LNCaP clone FGC (cell line): ENCODE measurements at places on chromosomes 2 and 18.

GRCh38 chr2:177763531-177764265 is 308.9 kb downstream of the PDE11A start:
- DNase-seq = no peak

GRCh38 chr2:134198006-134198634 is 55.8 kb upstream of the MGAT5 start:
- DNase-seq = no peak

- DNase-seq = no peak
Observed at GRCh38 chr2:43221124-43221762, 5.2 kb downstream of the ZFP36L2 start.

DNA sequence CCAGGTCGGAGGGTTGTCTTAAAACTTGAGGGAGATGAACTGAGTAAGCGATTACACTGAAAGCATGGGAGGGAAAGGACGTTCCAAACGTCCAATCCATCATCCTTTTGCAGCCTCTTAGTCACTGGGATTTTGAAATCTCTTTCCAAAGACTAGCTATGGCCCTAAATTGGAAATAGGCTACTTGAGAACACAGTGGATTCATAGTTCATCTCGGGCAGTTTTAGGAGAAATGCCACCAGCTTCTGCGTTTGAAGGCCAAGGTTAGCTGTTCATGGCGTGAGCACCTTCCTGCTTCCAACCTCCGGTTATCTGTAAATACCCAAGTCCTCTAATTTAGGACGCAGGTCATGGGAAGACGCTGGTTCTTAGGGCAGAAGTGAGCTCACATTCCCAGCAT is 821 bp upstream of the EML6 start:
- no peak for DNase-seq

- no peak for DNase-seq
Observed at GRCh38 chr2:159209341-159210306, 76.9 kb downstream of the WDSUB1 start.

- no peak for DNase-seq
Observed at GRCh38 chr2:211846036-211846400, 692.6 kb downstream of the ERBB4 start.

DNA sequence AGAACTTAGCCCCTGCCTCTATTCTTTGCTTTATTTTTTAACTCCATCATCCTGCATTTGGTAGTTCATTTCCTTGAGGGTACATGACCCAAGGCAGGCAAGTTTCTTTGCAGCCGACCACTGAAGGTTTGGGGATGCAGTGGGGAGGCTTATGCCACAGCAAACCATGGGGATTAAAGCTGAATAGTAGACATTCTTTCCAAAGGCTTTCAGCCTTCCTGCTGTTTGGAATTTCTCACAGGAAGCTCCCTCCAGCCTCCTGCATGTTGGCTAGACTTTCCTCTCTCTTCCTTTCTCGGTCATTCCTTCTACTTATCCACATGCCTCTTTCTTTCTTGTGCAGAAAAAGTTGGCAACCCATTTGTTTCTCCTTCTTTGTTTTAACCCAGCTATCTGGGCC is 77.3 kb downstream of the SOCS6 start:
- DNase-seq = no peak

DNA sequence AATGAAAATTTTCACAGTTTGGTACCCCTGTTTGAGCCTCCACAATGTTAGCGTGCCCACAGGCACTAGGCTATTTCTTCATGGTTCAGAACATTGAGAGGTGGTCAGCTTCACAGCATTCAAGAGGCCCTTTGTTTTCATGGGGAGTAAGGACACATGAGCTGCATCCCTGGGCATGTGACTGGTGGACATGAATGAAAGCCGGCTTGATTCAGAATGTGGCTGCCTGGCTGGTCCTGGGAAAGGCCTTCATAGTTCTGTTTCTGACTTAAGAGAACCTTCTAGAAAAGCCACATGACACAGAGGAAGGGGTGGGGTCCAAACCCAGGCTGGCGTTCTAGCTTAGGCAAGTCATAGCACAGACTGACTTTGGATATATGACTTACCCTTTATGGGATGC is 420.6 kb downstream of the CMPK2 start:
- DNase-seq = no peak

GRCh38 chr2:209911486-209911885 is 91.0 kb upstream of the RPE start:
- no peak for DNase-seq

DNA sequence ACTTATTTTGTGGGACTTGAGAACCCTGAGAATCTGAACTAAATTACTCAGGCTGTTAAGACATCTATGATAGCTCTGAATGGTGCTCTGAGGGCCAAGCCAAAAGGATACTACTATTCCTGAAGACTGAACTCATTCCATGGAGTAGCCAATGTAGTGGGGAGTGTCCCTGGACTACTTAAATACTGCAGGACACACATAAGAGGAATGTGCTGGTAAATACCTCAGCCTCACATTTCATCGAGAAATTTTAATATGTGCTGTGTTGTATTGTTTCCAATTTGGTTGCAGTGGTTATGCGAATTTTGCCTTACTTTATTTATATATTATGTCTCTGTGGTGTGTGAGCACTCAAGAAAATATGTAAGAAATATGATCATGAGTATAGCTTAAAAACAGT is 264.4 kb upstream of the FIGN start:
- DNase-seq = no peak

DNA sequence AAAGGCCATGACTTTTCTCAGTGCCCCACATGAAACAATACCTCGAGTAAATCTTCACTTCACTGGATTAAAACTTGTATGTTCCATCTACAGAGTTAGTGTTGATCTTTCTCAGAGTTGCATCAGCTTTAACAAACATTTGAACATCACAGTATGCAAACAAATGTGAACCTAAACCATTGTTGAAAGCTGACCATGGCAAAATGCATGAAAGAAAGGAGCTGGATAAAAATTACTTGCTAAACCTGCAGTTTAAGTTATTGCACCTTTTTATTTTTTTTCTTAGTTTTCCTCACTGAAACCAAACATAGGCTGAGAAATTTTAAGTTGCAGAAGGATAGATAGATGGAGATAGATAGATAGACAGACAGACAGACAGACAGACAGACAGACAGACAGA is 107.2 kb upstream of the UGP2 start:
- DNase-seq = peak; percentile 75

DNA sequence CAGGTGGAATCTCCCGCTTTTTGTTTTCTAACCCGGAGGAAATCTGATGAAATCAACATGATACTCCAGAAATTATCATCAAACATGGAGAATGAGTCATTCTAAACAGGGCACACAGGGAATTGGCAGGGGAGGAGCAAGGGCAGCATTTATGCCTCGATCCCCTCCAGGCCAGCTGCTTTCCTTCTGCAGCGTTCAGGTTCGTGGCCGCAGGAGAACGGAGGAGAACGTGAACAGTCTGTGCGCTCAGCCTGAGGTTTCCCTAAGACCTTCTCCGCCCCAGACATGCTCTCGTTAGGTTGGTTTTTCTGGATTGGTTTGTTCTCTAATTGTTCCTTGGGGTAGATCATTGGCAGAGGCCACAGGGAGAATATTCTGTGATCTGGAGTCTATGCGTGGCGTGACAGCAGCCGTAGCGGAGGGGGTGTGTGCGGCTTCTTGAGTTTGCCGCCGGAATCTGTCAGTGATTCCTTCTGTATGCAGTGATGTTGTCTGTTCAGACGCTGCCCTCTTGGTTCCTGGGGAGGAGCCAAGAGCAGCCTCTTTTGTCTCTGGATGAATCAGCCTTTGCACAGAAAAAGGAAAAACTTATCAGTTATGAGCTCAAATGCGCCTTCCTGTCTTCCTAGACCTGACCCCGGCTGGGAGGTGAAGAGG is 75.9 kb downstream of the SH3BP4 start:
- DNase-seq = no peak
